ENCODE measurements at places on chromosomes 3 and 15. TPM values are rescaled to one million over a fixed set of nuclear protein-coding genes. Genes with fewer than 3 reads are reported as not detected.

Gene CSPG5
- polyA plus RNA-seq: not detected

Gene GPR160
- 57.7 TPM for polyA plus RNA-seq

Gene CCDC32
- 60.8 TPM for polyA plus RNA-seq

Gene ACSBG1
- polyA plus RNA-seq: 0.71 TPM

Gene EPB42
- not detected for polyA plus RNA-seq

Gene GALNT15
- not detected for polyA plus RNA-seq

Gene MFSD1
- polyA plus RNA-seq: 41.7 TPM

Gene MCF2L2
- 1.6 TPM for polyA plus RNA-seq

Gene RHCG
- polyA plus RNA-seq: not detected

Gene IRAK2
- 2.9 TPM for polyA plus RNA-seq

GRCh38 chr15:70539409-70539808, 223.9 kb downstream of the UACA start:
- no peak for DNase-seq

DNA sequence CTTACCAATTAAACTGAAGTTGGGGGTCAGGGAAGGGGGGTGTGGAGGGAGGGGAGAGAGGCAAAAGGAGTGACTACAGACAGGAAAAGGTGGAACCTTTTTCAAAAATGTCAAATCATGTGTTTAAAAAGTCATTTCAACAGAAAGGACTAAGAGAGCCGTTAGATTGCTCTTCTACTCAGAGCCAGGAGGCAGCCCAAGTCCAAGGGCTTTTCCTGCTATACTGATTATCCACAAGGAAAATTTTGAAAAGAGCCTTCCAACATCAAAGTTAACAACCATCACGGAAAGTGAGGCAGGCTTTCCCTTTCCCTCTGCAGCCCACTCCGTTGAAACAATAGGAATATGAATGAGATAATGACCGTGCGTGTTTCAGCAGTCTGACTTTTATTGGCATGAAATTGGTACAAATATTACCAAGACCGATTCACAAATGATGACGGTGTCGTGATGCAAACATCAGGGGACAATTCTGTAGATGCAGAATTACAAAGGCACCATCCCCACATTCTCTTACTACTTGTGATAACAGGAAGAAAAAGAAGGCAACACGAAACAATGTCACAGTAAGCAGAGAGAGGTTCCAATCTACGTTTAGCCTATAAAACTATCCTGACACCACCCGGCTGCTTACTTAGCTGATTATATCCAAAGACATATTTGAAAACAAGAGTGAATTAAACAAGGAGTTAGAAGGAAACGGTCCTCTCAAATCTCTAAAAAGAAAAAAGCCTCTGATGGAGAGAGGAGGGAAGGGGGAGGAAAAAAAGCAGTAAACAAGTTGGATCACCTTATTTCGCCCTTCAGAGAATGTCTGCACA, 453.7 kb downstream of the FOXP1 start:
- no peak for DNase-seq

DNA sequence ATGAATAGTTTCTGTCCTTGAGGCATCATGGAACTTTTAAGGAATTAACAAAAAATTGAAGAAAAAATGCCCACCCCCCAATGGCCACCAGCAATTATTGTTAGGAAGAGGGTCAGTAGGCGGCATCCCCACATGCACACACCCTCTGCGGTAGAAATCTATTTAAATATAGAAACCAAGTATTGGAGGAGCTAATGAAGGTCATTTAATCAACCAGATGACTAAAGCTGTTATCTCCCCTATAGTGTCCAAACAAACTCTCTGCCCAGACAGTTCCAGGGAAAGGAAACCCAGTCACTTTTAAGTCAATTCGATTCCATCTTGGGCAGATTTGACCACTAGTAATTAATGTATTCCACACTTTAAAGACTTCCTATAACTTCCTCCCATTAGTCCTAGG, 47.1 kb downstream of the DGKG start:
- DNase-seq: no peak

DNA sequence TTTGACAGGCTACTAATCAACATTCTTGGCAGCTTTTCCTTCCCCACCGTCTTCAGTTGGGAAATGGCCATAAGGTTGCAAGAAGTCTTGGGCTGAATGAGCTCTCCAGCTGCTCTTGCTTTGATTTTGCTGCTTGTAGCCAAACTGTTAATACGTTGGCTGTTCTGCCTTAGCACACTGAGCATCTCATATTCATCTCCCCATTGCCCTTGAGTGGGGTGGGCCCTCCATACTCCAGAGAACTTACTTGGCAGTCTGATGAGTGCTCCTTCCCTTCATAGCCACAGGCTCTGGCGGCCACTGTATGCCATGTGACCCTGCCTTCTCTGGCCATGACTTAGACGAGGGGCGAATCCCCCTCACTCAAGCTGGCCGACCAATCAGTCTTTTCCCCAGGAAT, 25.8 kb upstream of the PAQR5 start:
- DNase-seq: no peak

DNA sequence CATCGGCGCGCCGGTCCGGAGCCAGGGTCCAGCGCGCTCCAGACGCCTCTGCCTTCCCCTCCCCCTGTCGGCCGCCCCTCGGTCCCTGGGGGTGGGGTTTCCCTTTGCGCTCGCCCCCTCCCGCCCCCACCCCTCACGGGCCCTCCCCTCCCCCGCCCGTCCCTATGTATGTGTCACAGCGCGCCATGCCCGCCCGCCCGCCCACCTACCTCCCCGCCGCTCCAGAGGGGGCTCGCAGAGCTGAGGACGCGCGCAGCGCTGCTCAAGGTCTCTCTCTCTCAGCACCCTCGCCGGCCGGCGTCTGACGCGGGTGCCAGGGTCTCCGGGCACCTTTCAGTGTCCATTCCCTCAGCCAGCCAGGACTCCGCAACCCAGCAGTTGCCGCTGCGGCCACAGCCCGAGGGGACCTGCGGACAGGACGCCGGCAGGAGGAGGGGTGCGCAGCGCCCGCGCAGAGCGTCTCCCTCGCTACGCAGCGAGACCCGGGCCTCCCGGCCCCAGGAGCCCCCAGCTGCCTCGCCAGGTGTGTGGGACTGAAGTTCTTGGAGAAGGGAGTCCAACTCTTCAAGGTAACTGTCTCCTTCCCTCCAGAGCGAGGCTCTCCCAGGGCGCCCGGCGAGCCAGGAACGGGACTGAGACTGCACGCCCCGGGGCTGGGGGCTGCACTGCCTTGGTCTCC, at the start of gene ACAN:
ACAN (plus strand) TSS at position 196 of the 679 bp plus-strand sequence. CDS start 32,771 bp downstream, outside the sequence.
- DNase-seq: no peak

- no peak for DNase-seq
Measured at GRCh38 chr3:20537234-20537633, 351.2 kb upstream of the SGO1 start.

GRCh38 chr15:42137461-42138261, 18.8 kb downstream of the PLA2G4F start:
- DNase-seq: no peak

GRCh38 chr3:173911446-173911845, 513.9 kb downstream of the NLGN1 start:
- DNase-seq: no peak

GRCh38 chr15:78092261-78093041, at the start of gene SH2D7:
Gene SH2D7, plus strand, starts transcription at chr15:78092561. Its CDS starts 24 bp downstream, at chr15:78092585.
- DNase-seq: no peak

DNA sequence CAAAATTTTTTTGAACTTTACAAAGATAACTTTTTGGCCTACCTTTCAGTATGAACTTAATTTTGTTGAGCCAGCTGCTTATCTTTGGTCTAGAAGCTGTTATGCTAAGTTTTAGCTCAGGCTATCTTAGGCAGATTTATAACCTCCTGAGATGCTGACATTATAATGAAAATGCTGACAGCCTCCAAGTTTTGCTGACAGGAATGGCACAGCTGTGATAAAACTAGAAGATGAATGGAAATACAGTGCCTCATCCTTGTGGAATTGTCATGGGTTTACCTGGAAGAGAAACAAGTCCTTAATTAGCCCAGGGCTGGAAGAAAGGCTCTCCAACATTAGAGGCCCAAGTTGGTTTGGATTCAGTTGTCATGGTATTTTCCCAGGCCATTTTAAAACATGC, 123.3 kb downstream of the OXSM start:
- no peak for DNase-seq

DNA sequence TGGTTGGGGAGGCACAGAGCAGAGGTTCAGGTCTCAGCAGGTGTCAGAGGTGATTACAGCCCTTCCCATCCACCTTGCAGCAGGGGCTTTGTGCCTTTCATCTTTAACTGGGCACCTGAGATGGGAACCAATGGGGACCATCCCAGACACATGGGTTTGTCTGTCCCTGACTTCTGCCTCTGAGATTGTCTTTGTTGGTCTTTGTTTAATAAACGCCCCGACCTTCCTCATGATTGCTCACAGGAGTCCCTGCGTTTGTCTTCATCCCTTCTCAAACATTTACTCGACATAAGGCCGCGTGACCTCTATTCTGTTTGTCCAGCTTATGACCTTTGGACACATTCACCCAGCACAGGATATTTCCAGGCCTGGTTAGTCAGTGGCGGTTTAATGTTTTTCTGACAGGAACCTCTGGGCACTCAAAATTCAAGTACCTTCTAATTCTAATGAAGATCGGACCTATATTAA, 5.9 kb downstream of the ZSCAN2 start:
- no peak for DNase-seq

DNA sequence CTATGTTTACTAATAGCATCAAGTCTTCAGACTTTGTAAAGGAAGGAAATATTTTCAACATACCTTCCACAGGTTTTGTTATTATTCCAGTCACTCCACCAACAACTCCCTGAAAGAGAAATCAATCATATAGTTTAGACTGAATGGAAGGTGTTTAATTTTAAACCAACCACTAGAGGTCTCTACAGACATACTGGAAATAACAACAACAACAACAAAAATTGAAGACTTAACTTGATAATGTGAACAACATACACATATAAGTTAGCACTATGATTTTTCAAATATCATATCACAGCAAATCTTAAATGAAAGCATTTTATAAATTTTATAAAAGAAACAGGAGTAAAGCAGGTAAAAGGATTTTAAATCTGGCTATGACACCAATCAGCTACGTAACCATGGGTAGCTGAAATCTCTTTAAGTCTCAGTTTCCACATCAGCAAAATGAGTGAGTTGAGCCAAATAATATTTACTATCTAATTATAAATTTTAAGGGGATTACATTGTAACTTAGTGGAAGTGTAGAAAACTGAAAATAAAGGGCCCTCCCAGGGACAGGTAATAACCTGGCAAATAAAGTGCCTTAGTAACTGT, 188.2 kb downstream of the VPS13C start:
- no peak for DNase-seq

- no peak for DNase-seq
Measured at GRCh38 chr3:61688307-61688984, 127.1 kb downstream of the PTPRG start.

- no peak for DNase-seq
Measured at GRCh38 chr3:52756141-52756540, 14.6 kb downstream of the NEK4 start.

DNA sequence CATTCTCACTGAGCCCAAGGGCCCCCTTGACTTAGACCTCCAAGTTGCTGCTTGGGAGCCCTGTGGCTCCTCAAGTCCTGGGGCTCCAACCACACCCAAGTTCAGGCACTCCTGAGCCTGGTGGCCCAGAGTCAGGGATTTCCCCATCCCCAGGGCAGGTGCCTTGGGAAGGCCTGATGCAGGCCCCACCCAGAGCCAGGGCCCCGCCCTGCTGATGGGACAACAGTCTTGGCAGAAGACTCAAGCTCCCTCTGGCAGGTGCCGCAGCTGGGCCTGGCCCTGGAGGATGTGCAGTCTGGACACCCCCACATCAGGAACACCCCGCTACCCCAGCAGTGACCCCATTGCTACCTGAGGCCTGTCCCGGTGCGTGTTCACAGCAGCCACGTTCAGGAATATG, 17.7 kb upstream of the SHISA5 start:
- no peak for DNase-seq

DNA sequence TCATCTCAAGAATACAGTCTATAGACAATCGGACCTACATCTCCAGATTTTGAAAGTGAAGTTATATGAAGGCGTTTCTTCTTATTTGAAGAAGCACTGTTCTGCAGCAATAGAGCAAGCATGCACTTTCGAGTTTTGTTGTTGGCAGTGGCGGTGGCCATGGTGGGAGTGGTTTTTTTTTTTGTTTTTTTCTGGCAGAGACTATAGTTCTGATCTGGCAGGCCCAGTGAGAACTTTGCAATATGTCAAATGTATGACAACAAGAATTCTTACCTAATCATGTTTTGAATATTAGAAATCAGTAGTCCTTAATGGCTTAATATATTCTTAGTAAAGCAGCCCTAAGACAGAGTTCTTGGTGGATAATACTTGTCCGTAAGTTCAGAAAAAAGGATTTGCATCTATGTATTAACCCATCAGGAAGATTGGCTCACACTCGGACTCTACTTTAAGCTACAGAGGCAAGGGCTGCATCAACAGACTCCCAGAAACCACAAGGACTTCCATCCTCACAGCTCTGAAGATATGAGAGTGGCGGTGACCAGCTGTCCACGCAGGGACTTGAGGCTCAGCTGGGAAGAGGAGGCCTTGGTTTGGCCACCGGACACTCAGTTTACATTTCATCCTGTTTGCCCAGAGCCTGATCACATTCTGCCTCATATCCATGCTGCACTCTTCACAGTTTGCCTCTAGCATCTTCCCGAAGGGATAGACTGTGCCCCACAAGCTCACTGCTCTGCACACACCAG, 124.1 kb upstream of the THBS1 start:
- no peak for DNase-seq

GRCh38 chr3:86993704-86994103, 2.8 kb upstream of the VGLL3 start:
- DNase-seq: no peak

DNA sequence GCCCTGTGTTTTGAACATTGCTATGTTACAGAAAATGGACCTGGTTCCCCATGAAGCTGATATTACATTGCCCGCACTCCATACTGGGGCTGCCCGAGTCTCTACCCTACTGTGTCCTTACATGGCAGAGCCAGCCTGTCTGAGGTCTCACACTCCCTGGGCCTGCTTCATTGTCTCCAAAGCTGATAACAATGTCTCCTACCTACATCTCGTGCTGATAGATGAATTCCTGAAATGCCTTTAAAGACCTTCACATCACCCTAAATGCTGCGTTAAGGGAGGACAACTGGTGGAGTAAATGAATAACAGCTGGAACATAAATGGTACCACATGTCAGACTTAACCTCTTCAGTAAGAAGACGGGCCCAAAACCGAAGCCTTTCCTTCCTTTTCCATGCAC, 62.9 kb upstream of the PTX3 start:
- DNase-seq: no peak

DNA sequence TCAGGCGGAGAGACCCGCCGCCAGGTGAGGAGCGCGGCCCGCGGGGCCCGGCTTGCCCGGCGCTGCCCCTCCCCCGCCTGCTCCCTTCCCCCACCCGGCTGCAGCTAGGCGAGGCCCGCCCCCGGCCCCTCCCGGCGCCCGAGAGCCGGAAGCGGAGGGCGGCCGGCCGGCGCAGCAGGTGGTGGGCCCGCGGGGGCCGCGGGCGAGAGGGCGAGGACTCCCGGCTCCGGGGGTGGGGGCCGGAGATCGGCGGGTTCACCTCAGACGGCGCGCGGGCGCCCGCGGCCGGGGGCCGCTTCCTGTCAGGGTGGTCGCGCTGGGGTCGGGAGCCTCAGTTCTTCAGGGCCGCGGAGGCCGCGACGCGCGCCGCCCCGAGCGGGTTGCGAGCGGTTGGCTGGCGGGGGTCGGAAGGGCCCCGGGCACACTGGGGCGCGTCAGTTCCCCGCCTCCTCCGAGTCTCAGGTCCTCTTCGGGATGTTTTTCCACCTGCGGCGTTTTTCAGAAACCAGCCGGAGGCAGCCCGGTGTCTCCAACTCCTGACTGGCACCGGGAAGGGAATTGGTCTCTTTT, 395 bp downstream of the ZFAND6 start:
- DNase-seq: no peak
